T-helper 1 cell treated with Interleukin-12 subunit alpha and Interleukin-12 subunit beta and Interleukin-4 antibody, amounts not matched to agents 30 ng/mL and 1 ng/mL, for 36 hours (primary cell): ENCODE measurements at places on chromosomes 12 and 14. TPM values are rescaled to one million over a fixed set of nuclear protein-coding genes. Genes with fewer than 3 reads are reported as not detected.

The EXOC3L4 gene
- total RNA-seq, result not detected in 2 replicates

The GZMB gene
- 1,728 and 1,734 TPM in 2 replicates for total RNA-seq

The CCDC177 gene
- 0.05 TPM in 1 of 2 replicates, not detected in the other for total RNA-seq

The GPRC5D gene
- total RNA-seq, result not detected in 2 replicates

The ZC2HC1C gene
- total RNA-seq, result 0.98 and 1.3 TPM in 2 replicates

The PTGDR gene
- 0.56 TPM in 2 replicates for total RNA-seq

The RNASE7 gene
- not detected in 2 replicates for total RNA-seq

The AKAP3 gene
- 1.4 TPM in 2 replicates for total RNA-seq

The COX8C gene
- total RNA-seq, result not detected in 2 replicates

The NTN4 gene
- total RNA-seq, result not detected in 2 replicates

The LPAR5 gene
- total RNA-seq, result 4.6 and 5.7 TPM in 2 replicates
